ENCODE measurements at places on chromosomes 11 and 22. TPM values are rescaled to one million over a fixed set of nuclear protein-coding genes. Genes with fewer than 3 reads are reported as not detected.
A peak's percentile ranks its signal among the peaks of the same experiment; 100 is the strongest.

The MS4A12 gene
- not detected for total RNA-seq

GRCh38 chr11:83816572-83817187, 530.5 kb upstream of the CCDC90B start:
- DNase-seq: no peak

- DNase-seq: no peak
Observed at GRCh38 chr11:3010521-3011275, 18.6 kb upstream of the NAP1L4 start.

The ANO9 gene
- 78.9 TPM for total RNA-seq

GRCh38 chr11:132055296-132055695, 684.9 kb downstream of the NTM start:
- no peak for DNase-seq

GRCh38 chr11:24295360-24295759, 201.5 kb upstream of the LUZP2 start:
- DNase-seq: no peak

GRCh38 chr11:75534259-75535069, 8.7 kb upstream of the GDPD5 start:
- no peak for DNase-seq

DNA sequence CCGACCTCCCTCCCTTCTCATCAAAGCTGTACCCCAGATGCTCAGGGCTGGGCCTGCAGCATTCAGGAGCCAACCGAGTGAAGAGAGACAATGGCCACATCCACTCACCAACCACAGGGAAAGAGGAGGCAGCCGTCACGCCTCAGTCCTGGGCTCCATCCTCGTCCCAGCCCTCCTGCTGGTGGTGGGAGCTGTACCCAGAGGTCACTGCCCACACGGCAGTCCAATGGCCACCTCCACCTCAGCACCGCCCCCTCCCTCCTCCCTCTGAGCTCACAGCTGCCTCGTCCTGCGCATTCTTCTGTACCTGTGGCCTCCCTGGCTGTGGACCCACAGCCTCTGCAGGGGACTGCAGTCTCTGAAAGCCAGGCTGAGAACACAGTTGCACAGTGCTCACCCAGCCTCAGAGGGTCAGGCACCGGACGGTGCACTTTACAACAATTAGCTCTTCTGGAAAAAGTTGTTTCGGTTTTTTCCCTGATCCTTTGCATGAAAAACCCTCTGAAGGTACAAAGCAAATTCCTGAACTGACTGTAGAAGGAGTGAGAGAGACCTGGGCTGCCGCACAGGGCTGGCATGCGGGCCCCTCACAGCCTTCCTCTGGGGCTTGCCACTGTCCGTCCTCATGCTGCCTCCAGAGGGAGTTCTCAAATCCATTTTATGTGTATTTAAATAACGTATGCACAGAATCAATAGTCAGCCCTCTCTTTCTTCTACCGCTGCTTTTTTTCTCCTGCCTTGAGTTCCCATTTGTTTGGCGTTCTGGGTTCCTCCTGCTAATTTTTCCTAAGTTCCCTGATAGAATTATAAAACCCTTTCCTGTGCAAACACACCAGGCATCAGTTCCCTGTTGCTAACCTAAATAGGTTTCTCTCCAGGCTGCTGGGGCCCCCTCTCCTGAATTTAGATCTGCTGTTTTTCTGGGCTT, 52.7 kb downstream of the PHF21B start:
- DNase-seq: no peak

DNA sequence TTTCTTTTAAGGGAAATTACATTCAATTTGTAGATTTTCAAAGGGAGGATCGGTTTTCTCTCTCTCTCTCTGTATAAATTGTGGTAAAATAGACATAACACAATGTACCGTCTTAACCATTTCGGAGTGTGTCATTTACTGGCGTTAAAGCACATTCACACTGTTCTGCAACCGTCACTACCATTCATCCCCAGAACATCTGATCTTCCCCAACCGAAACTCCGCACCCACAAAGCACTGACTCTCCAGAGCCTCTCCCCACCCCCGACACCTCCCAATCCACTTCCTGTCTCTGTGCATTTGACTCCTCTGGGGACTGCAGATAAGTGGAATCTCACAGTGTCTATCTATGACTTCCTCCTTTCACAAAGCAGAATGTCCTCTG, 15.9 kb upstream of the GRAMD4 start:
- peak; percentile 80 for DNase-seq

The PDE3B gene
- total RNA-seq: 81.4 TPM

The MISFA gene
- total RNA-seq: not detected

The DEUP1 gene
- not detected for total RNA-seq

- no peak for DNase-seq
Observed at GRCh38 chr11:41461057-41461681, 1.7 kb upstream of the LRRC4C start.

Measured in activated CD8-positive, alpha-beta T cell treated with anti-CD3 and anti-CD28 coated beads, Interleukin-2, amount 10 ng/mL, durations not matched to agents 7 days and 5 days (primary cell).